Fibroblast of upper back skin (primary cell): ENCODE measurements at places on chromosomes 12 and 14.

- DNase-seq, result no peak
These were observed 198.1 kb downstream of the ERC1 start for GRCh38 chr12:1189163-1189562.

- peak; percentile 9 for DNase-seq
These were observed 2.1 kb upstream of the GTSF1 start for GRCh38 chr12:54475537-54475936.

- DNase-seq, result no peak
These were observed 14.2 kb downstream of the NOXRED1 start for GRCh38 chr14:77409131-77409533.

DNA sequence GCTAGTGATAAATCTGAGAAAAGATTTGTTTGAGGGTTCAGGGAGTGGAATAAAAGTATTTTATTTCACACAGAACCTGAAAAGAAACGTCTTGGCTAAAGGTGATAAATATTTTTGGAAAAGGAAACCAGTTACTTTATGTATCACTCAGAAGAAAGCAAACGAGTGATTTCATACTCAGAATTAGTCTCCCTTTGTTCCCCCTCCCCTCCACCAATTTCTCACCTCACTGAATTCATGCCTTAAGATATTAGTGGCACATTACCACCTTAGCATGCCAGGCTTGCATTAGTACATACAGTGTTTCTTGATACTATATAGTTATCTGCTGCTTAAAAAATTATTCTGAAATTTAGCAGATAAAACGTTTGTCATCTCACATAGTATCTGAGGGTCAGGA, 28.2 kb downstream of the G2E3 start:
- DNase-seq, result no peak

GRCh38 chr14:38544776-38545175, 288.9 kb upstream of the CLEC14A start:
- no peak for DNase-seq

DNA sequence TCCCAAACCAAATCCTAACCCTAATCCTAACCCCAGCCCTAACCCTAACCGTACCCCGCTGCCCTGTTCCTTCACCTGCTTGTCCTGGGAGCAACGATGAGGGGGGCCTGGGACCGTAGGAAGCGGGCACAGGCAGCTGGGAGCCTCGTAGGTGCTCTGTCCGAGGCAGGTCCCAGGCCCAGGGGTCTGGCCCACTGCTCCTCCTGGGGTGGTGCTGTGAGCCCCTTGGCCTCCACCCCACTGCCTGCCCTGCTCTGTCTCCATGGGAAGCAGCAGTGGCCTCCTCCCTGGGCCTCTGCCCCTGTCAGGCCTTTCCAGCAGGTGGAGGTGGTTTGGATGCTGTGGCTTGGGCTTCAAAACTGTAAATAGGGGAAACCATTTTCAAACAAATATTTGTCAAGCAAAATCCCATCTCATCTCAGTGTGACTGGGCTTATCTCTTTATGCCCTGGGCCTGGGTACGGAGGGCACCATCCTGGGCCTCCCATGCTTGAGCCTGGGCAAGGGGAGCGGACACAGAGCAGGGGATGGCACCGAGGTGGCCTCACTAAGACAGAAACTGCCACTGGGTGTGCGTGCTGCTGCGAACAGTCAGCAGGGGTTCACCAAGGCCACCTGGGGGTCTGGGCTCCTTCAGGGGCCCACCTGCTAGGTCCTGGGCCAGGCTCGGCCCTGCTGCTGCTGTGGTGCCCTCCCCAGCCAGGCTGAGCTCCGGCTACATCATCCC, 3.7 kb upstream of the BEGAIN start:
- DNase-seq, result no peak

- no peak for DNase-seq
These were observed 144.4 kb downstream of the CAND1 start for GRCh38 chr12:67413577-67413976.

DNA sequence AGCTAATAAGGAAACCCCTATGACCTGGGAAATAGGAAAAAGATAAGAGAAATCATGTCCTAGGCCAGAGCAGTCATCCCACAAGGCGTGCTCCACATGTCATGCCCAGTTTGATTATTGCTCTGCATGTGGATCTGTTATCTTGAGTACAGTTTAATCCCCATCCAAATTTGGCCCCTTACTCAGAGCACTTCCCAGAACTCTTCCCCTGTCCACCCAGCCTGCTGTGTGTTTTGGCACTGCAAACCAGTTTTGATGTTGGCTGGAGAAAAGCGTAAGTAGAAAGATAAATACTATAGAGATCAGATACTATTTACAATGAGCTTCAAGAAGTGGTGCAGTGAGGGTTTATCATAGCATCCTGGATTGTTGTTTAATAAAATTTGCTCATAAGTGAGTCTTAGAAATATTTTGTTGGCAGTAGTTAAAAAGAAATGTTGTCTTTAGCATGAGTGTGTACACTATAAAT, 83.8 kb downstream of the PTPRB start:
- no peak for DNase-seq

- no peak for DNase-seq
These were observed 14.8 kb upstream of the SERPINA12 start for GRCh38 chr14:94524093-94524492.

GRCh38 chr14:95039259-95039992, 117.9 kb downstream of the DICER1 start:
- no peak for DNase-seq

DNA sequence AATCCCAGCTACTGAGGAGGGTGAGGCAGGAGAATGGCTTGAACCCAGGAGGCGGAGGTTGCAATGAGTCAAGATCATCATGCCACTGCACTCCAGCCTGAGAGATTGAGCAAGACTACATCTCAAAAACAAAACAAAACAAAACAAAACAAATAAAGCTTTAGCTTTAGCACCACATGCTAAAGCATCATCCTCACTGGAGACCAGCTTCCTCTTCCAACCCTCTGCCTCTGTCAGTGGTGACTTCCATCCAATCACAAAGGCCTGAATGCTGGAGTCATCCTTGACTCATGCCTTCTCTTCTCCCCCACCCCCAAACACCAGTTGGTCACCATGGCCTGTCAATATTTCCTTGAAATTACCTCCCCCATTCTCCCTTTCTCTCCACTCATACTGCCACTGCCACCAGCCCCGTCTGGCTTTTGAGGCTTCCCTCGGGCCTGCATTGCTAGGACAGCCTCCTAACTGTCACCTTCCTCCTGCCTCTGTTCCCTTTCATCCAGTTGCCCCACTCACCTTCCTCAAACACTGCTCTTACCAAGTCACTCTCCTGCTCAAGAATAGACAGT, 1.4 kb downstream of the ZNF385A start:
- DNase-seq, result peak; percentile 86

- peak; percentile 90 for DNase-seq
These were observed 24.6 kb downstream of the TMEM19 start for GRCh38 chr12:71710276-71711125.

GRCh38 chr12:130849561-130850417, 10.7 kb upstream of the STX2 start:
- no peak for DNase-seq

DNA sequence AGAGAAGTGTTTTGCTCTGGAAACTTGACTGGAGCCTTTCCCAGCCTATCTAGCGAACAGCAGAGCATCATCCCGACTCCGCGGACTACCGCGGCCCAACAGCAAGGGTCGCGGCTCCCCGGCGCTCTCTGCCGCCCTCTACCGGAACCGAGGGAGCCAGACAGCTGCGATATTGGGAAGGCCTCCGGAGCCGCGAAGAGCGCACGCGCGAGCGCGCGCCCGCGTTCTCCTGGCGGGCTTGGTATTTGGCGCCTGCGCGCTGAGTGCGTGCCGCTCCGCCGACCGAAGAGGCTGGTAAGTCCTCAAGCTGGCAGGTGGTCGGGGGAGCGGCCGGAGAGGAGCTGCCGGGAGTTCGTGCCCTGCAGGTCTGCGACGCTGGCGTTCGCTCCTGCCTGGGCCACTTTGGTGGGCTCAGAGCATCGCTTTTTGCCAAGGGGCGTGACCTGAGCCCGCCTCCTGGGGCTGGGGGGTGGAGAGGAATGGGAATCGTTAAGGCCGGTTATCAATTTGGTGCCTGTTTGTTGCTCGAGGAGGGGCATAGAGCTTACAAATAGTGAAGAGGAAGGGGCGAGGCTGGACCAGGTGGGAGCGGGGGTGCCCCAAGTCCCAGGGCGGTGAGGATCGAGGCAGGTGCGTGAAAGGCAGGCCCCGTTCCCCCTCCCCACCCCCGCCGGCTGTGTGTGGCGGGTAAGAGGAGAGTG, at the start of gene TMEM106C:
Gene TMEM106C, plus strand, starts transcription at position 257 of the 701 bp plus-strand sequence. CDS start 641 bp downstream, outside the sequence.
- DNase-seq, result peak; percentile 87

DNA sequence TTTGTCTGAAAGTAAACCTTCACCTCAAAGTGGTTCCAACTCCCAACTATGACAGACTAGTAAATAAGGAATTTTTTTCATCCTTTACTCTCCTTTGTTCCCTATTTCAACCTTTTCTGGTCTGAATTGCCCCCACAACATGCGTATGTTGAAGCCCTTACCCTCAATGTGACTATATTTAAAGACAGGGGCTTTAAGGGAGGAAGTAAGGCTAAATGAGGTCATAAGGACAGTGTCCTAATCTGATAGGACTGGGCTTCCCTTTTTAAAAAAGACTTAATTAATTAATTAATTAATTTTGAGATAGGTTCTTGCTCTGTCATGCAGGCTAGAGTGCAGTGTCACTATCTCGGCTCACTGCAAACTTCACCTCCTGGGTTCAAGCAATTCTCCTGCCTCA, 86.3 kb downstream of the VCPKMT start:
- DNase-seq, result no peak

DNA sequence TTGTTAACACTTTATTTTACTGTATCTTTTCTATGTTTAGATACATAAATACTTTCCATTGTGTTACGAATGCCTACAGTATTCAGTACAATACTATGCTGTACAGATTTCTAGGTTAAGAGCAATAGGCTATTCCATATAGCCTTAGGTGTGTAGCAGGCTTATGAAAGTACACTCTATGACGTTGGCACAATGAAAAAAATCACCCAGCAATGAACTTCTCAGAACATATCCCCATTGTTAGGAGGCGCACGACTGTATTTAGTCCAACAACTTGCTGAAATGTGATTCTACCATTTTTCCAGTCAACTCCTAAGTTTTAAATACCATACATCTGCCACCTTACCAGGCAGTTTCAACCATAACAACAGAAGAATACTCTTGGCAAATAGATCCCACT, 1.8 kb downstream of the PARP11 start:
- no peak for DNase-seq

DNA sequence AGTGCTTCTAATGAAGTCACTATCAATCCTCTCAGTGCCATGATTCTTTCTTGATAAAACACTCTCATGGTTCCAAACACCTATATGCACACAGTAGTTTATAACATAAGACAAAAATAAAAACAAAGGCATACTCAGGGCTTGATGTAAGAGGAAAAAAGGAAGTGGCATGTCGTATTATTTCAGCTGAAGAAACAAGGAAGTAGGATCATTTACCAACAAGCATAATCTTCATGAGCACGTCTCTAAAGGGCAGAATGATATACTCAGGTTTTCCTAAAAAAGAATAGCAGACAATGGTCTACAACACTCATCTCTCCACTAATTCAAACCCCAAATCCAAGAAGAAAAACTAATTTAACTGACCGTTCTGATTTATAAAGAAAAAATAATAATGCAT, 33.9 kb downstream of the NUMB start:
- DNase-seq, result no peak

- peak; percentile 3 for DNase-seq
These were observed 150.1 kb upstream of the FSCB start for GRCh38 chr14:44657203-44657602.

- no peak for DNase-seq
These were observed 116.0 kb upstream of the PLXNC1 start for GRCh38 chr12:94032368-94032767.

DNA sequence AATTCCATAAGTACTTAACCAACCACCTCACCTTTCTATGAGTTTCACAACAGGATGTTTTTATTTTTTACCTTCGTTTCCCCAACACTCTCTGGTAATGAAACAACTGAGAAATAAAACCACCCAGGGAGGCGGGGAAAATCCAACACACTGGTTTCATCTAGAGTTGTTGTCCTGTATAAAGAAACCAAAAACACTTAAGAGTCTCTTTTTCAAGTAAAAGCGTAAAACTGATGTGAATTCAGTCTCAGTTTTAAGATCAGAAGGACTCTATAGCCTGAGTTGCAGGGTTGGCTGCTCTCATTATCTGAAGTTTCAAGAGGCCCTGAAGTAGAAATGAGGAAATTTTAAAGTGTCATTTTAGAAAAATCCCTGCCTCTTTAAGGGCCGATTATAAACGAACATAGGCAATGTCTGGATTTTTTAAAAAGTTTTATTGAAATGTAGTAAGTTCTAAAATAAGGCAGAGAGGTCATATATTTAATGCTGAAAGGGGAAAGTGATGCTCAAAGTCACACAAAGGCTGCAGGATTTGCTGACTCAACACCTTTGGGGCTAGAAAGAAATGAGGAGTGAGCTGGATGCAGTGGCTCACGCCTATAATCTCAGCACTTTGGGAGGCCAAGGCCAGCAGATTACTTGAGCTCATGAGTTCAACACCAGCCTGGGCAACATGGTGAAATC, 27.2 kb downstream of the HIGD1C start:
- DNase-seq, result no peak

GRCh38 chr14:56313789-56314188, 195.6 kb downstream of the PELI2 start:
- DNase-seq, result no peak

DNA sequence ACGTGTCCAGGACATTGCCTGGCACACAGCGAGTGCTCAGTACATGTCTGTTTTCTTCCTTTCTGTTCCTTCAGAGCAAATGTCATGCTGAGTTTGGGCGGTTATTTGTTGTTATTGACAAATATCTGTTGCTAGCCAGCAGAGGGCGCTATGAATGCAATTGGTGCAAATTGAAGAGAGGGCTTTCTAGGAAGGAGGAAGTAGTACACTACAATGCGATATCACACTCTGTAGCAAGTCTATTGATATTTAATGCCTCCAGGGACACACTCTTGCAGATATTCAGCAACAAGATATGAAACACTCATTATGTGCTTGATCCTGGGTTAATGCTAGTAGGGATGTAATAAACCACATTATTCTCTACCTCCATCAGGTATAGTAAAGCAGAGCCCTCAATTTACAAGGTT, 267.3 kb upstream of the SRRM4 start:
- no peak for DNase-seq

- no peak for DNase-seq
These were observed 94.9 kb downstream of the ELK3 start for GRCh38 chr12:96289067-96289466.

DNA sequence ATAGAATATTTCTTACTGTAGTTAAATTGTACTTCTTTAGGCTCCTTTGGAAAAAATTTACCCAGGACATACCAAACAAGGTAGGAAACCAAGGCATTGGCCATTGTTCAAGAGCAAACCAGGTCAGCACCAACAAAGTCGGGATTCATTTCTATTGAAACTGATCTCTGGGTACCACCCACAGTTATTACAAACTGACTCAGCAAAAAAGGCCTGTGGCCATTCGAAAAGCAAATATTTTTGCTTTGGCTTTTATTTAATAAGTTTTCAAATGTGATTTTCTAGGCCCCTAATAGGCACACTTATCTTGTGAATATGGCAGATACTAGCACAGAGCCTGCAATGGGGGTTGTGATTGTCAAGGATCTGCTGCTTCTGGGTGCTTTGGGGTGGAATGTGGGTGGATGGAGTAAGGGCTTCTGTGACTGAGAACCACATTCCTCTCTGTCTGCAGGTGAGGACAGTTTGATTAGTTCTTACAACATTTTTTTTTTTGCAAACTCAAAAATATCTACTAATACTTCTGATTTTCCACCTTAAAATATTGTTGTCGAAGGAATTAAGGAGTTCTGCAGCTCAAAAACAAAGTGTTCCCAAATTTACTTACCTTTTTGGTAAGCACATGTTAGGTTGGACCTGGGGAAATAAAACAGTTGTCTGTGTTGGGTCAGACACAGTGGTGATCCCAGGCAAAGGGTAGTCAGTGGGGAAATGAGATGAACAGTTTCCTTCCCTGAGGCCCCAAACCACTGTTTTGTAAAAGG, 45.1 kb downstream of the FLRT2 start:
- no peak for DNase-seq
